ENCODE measurements at places on chromosomes 5 and 9.
A peak's percentile ranks its signal among the peaks of the same experiment; 100 is the strongest.

- peak; percentile 9 for DNase-seq
Observed at GRCh38 chr9:36298566-36298965, 40.3 kb upstream of the GNE start.

DNA sequence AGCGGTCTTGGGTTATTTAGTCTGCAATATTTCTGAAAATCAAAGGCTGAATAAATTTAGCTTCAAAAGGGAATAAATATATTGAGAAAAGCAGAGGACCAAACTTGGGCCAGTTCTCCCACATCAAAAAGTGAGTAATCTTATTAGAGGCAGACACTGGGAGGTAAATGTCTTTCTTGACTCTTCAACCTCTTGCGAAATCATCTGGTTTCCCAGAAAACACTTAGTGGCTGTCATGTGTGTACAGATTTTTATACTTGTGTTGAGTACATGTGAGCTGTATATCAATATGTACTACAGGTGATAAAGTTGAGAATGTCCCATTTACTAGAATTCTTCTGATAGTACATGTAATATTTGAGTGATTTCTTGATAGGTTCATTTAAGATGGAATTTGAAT, 454.9 kb downstream of the PRR16 start:
- no peak for DNase-seq

DNA sequence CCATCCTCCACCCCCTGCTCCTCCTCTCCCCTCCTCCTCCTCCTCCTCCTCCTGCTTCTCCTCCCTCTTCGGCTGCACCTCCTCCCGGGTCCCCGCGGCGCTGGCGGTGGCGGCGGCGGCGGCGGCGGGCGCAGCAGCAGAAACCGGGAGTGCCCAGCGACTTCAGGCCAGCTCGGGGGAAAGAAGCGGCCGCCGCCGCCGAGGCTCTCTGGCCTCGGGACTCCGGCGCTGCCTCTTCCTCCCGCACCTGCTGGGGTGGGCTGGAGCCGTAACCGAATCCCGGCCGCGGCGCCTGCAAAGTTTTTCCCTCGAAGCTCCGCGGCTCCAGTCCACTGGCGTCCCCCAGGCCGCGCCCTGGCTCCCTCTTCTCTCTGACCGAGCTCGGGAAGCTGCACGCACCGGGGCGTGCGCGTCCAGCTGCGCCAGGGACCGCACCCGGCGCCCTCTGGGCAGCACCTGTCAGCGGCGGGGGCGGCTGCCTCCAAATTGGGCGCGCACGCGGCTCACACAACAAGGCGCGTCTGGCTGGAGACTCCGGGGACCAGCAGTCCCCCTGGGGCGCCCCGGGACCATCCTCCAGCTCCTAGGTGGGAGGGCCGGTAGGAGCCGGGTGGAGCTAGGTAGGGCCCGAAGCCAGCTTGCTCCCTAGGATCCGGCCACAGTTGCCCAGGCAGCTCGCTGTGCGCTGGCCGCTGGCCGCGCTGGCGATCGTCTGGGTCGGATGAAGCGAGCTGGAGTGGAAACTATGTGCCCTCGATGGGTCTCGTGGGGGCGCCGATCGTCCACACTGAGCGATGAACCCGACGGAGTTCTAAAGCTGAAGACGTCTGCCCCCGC, at the start of gene MCTP1:
Gene MCTP1, minus strand, starts transcription at position 523 of the 837 bp plus-strand sequence.
- peak; percentile 6 for DNase-seq

GRCh38 chr5:59079622-59080620, 497.0 kb downstream of the RAB3C start:
- peak; percentile 99 for DNase-seq

GRCh38 chr9:93949694-93950449, 5.3 kb downstream of the BARX1 start:
- DNase-seq: no peak

- DNase-seq: no peak
Observed at GRCh38 chr5:82376307-82376706, 98.2 kb upstream of the RPS23 start.

All from cardiac fibroblast (primary cell).